ENCODE measurements at places on chromosomes 3 and 15.

DNA sequence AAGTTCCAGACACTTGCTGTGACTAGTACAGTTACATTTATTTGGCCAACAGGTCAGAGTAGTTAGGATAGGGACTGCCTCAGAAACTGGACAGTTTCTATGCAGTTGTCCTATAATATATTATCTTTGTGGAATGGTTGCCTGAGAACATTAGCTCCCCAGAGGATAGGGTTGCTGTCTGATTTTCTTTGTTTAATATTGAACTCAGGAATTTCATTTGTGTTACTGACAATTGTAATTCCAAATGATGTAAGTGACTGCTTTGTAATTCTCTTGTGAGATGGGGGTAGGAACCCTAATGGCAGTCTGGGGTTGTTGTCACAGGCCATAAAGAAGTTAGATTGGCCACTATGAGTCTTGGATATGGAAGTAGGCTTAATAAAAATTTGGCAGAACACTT lies 2.2 kb downstream of the NXPE3 start:
- no peak for DNase-seq

GRCh38 chr3:133293397-133294110 lies 106.3 kb upstream of the BFSP2 start:
- no peak for DNase-seq

DNA sequence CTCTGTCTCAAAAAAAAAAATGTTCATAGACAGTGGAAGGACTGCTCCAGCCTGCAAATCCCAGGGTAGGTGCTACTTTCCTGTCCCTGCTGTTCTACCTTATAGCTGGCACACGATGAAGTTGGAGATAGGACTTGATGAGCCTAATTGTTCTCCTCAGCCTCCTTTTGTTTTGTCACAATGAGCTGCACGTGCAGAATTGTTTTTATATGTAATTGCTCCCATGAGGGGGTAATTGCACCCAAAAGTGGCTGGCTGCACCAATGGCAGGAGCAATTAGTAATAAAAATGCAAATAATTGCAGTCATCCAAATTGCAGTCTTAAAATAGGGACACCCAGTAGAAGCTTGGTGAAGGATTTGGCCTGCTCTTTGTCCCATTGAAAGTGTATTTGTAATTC lies 63.0 kb upstream of the PFN2 start:
- no peak for DNase-seq

GRCh38 chr3:17194116-17194515 lies 309.4 kb downstream of the PLCL2 start:
- no peak for DNase-seq

- DNase-seq = no peak
Measured at GRCh38 chr3:14988988-14989394, 41.6 kb downstream of the NR2C2 start.

DNA sequence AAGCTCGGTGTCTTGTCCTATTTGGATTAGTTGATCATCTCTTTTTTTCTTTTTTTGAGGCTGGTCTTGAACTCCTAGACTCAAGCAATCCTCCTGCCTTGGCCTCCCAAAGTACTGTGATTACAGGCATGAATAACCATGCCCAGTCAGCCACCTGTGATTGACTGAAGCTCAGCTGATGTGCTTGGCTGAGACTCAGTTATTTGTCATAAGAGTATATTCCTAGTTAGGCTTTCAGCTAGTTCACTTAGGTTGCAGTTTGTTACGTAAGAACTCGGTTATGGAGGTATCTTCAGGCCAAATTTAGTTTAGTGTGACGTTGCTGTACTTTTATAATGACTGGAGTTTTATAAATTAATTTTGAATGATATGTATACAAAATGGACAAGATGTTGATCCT lies 365.0 kb downstream of the SV2B start:
- DNase-seq = no peak

DNA sequence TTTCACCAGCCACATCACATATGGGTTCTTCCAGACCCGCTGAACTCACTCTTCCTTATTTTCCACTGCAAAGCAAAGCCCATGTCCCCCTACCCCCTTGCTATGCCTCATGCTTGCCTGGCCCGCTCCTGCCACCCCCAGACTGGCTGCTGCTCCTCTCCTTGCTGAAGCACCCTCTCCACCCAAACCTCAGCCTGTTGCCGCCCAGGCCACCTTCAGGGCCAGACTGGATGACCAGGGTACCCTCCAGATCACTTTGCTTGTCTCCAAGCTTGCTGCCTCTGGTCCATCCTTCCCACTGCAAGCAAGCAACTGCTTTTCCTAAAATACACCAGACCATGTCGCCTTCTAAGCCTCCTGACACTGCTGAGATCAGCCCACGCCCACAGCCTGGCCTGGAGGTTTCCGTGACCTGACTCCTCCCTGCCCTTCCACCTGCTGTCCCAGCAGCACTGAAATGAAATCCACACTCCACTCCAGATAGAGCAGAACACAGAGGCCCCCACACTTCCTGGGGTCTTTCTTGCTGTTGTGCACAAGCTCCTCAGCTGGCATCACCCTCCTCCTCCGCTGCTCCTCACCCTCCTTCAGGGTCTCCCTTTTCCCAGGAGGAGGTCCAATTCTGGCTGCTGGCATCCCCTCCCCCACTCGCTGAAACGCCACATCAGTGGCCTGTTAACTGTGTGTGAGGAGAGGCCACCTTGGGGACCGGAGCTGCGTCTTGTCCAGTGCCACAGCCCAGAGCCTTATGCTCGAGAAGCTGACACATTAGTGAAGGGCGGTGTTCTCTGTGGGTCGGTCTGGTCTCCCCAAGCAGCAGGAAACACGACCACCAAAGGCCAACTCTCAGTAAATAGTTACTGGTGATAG lies 99.1 kb downstream of the ADCY5 start:
- DNase-seq = no peak

DNA sequence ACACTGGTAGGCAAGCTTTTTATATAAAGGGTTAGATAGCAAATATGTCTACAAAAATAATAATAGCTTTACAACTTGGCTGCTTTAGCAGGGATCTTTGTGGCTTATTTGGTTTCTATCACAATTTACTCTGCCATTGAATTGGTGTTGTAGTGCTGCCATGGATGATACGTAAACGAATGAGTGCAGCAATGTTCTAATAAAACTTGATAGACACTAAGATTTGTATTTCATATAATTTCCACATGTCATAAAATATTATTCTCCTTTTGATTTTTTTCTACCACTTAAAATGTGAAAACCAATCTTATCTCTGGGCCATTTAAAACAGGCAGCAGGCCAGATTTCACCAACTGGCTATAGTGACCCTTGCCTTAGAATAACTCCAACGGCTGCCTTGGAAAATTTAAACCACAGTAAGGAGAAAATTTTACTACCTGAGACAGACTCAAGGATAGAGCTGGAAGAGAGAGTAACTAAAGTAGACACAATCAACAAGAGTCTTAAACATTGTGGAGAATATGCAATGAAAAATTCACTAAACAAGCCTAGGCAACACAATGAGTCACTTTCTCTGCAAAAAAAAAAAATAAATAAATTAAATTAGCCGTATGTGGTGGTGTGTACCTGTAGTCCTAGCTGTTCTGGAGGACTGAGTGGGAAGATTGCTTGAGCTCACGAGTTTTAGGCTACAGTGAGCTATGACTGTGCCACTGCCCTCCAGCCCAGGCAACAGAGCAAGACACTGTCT lies 8.1 kb downstream of the NPHP3 start:
- no peak for DNase-seq

GRCh38 chr3:188165596-188165995 lies 11.6 kb downstream of the LPP start:
- DNase-seq = no peak

DNA sequence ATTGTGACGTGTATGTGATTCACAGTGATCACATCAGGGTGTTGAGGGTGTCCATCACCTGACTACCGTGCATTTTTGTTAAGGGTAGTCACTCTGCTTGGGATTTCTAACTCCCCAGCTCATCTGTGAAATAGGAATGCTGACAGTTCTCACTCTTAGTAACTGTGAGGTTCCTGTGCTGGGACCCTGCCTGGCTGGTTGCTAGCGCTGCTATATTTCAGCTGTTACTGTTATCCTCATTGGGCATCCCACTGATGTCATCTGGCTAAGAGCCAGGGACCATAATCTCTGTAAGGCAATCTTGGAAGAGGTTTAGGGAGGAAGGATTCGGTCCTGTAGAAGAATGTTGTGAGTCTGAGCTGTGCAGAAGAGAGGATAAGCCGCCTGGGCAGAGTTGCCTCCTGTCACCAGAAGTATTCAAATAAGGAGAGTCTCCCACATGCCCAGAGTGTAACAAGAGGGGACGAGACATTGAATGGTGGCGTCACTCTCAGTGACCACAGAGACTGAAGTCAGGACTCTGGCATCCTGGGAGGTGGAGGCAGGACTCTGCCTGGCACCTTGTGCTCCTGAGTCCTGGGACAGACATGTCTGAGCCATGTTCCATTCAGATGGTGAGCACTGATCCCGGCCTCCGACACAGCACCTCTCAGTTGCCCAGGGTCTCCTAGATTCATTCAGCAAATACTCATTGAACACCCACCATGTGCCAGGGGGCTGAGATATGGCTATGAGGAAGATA lies 52.2 kb downstream of the FBLN2 start:
- DNase-seq = no peak

GRCh38 chr3:129313415-129313664 lies 34.7 kb downstream of the HMCES start:
- DNase-seq = no peak

DNA sequence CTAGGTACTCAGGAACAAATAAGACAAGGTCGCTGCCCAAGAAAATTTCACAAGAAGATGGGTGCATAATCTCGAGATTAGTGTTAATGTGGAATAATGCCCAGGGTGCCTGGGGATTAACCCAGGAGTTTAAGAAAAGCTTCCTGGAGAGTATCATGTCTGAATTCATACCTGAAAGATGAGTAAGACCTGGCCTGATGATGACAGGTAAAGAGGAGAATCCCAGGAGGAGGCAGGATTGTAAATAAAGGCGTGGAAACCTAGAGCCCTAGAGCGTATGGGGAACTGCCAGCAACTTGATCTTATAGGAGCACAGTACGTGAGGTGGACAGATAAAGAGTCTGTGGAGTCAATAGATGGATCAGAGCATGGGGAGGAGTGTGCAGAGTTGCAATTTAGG lies 43.0 kb downstream of the ARRDC4 start:
- no peak for DNase-seq

Data from Ammon's horn (tissue), 1 donor.